Posterior vena cava (tissue), 2 donors: ENCODE measurements at places on chromosomes 16 and 17. TPM values are rescaled to one million over a fixed set of nuclear protein-coding genes. Genes with fewer than 3 reads are reported as not detected.

Gene KRT40
- not detected for total RNA-seq

Gene CD300LG
- 5.1 TPM for total RNA-seq

Gene CACNA1H
- 67.3 TPM for total RNA-seq

Gene NDUFAF8
- 27.8 TPM for total RNA-seq

Gene ZPBP2
- total RNA-seq: not detected
